ENCODE measurements at places on chromosomes 5 and 9.

GRCh38 chr9:34463098-34463900, 4.7 kb downstream of the DNAI1 start:
- no peak for DNase-seq

- no peak for DNase-seq
Measured at GRCh38 chr5:124650147-124650561, 96.3 kb downstream of the ZNF608 start.

DNA sequence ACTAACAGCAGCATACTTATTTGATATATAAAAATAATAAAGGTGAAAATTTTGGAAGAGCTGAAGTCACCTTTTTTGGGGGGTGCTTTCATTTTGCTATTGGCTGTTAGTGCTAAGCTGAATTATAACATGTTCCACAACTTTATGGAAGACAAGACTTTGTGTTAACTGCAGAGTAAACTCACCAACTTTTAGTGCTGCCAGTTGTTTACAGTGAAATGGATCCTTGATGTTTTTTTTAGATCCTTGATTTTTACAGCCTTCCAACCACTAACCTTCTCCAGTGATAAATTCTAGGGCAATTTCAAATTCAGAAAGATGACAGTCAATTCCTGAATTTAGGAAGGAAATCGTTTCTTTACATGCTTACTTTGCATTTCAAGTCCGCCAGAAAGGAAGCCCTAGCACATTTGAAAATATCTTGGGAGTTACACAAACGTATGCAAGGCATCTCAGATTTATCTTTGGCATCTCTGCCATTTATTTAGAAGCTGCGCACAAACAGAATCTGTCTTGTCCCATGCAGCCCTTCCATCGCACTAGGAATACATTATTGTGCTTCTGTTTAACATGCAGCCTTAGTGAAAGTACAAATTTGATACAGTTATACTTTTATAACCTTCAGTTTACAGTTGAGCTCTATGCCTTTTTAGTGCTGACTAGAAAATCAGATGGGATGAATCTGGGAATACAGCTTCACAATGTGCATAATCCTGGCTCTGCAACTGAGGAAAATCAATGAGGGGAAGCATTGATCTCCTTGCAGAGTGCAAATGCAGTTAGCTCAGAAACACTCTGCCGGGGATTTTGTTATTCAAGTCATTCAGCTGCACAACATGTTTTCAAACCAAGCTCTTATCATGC, 142.4 kb upstream of the ZNF608 start:
- no peak for DNase-seq

- DNase-seq, result no peak
Measured at GRCh38 chr9:72924154-72924790, 28.6 kb downstream of the ALDH1A1 start.
